ENCODE measurements at places on chromosomes 11 and 22. TPM values are rescaled to one million over a fixed set of nuclear protein-coding genes. Genes with fewer than 3 reads are reported as not detected.

DNA sequence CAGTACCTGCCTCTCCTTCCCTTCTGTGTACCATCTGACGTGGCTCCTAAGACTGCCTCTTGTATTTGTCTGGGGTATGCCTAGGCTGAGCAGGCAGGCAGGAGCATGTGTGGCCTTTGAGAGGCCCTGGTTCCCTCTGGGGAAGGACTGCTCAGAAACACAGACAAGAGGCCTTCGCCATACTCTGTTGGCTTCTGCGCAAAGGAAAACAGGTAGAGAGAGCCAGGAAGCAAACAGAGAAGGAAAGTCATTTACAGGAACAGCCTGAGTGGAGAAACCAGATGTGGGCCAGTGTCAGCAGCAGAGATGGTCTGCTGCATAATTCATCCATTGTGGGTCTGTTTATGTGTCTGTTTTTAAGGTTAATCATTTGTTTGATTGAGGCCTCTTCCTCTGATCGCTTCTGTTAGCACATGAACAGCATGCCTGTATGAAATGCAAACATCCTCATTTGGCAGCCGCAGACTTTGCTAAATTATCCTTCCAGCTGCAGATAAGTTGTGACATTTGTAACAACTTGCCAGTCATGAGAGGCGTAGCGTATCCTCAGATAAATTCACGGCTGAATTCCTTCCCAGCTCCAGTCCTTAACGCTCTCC, 119.4 kb downstream of the GALNT18 start:
- DNase-seq = no peak

DNA sequence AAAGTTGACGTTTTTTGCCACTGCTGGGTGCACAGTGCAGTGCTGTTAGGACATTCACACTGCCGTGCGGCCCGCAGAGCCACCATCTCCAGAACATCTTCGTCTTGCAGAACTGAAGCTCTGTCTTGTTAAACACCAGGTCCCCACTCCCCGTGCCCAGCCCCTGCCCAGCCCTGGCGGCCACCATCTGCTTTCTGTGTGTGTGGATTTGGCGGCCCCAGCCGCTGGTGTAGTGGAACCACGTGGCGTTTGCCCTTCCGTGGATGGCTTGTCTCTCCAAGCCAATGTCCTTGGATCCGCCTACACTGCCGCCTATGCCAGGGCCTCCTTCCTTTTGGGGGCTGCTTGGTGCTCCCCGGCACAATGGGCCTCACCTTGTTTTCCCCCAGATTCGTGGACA, 8.2 kb upstream of the MUC5AC start:
- DNase-seq = no peak

DNA sequence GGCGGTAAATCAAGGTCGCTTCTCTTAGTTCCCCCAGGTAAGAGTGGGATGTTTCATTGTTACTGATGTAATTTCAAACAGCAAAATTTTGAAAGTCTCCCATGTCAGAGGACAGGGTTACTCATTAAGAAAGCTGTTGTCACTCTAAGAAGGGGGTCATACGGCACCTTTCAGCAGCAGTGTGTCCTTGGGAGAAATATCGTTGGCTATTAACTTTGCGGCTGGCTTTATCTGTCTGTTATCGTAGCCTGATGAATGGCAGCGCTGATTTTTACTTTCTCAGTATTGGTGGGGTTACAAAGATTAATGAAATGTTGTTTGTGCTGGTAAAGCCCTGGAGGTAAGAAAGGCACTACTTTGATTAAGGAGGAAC, 27.5 kb upstream of the FBXO3 start:
- DNase-seq = no peak

DNA sequence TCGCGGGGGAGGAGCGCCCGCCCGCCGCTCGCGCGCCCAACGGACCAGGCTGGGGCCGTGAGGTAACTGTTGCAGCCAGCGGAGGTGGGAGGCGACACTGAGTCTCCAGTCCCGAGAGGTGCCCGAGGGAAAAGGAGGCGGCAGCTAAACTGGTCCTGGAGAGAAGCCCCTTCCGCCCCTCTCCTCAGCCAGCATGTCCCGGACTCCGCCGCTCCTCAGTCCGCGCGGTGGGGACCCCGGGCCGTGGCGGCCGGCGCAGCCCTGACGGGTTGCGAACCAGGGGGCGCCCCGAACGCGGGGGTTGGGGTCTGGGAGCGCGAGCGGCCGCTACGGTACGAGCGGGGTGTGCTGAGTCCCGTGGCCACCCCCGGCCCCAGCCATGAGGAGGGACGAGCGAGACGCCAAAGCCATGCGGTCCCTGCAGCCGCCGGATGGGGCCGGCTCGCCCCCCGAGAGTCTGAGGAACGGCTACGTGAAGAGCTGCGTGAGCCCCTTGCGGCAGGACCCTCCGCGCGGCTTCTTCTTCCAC, at the start of gene PDE3B:
Gene PDE3B, plus strand, starts transcription at position 108 of the 529 bp plus-strand sequence. Its CDS starts 272 bp downstream, at position 380.
- no peak for DNase-seq

DNA sequence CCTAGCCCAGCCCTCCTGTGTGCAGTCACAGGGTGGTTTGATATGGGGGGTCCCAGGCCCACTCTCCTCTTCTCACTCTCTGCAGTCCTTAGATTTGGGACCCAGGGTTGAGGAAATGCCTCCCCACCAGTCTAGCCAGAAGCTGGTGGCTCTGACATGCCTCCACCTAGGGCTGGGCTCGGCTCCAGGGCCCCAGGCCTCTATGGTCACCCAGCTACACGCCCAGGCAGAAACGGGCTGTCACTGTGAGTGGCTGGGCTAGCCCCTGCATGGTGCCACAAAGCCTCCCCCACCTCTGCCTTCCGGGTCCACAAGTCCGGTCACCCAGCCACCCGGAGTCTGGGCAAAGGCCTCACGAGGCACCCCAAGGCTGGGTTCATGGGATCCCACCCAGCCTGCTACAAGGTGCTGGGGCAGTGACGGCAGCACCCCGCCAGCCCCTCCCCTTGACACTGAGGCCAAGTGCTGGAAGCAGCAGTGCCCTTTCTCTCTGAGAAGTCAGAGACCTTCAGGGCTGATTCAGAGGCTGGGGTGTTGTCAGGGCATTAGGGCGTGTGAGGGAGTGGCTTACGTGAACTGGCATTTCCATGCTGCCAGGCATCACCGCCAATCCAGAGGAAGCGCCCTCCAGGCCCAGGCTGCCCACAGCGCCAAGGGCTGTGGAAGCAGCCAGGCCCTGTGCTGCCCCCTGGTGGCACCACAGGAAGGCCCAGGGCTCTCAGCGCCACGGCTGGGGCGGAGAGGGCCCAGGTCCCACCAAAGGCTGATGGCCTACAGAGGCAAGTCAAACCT, 638 bp upstream of the PITPNM1 start:
- DNase-seq = peak; percentile 44

DNA sequence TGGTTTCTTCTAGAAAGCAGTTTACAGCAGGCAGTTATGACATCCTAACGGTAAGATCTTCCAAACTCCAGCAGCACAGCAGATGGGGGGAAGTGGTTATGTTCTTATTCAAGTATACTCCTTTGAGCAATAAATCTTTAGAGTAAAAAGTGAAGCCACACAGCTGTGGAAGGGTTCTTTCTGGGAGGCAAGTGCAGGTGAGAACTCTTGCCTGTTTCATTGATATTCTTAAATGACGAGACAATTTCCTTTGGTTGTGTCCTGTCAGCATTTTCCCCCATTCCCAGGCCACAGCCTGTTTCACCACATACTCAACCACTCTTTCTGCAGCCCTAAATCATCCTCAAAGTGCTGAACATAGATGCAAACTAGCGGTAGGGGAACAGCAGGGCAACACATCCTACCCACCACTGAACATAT, 207.3 kb upstream of the MTNR1B start:
- DNase-seq = no peak

GRCh38 chr11:83706566-83706965, 420.4 kb upstream of the CCDC90B start:
- DNase-seq = no peak

DNA sequence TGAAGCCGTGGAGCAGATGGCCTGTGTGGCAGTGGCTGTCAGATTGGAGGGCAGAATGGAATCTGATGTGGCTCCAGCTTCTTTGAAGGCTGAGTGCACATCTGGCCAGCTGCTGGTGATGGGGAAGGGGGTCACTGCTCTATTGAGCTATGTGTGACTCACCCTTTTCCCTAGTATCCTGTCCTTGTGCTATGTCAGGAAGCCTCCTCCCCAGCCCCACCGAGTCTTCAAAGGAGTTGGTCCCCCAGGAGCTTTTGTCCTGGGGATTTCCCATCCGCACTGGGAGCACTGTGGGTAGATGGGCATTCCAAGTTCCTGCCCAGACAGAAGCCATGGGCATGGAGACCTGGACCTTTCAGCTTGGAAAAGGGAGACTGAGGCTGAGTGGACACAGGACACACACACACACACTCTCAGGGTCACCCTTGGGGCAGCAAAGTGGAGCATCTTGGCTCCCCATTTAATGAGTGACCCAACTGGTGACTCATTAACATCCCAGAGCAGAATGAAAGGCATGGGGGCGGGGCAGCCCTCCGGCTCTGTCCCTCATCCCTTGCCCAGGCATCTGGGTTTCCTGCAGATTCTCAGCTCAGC, 3.3 kb downstream of the SERPINH1 start:
- DNase-seq = no peak

GRCh38 chr11:130916910-130917309, 631 bp upstream of the SNX19 start:
- DNase-seq = no peak

DNA sequence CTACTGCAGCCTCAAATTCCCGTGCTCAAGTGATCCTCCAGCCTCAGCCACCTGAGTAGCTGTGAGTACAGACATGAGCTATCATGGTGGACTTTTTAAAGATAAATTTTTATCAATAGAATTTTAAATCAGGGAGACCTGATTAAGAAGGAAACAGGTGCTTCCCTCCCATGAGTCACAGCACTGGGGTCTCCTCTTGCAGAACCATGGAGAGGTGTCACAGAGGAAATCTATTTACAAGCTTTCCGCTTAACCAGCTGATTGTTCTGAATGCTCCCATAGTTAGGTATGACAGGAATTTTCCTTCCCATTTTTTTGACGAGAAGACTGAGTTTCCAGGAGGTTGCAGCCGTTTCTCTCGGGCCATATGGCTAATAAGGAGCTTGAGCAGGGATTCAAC, 516.1 kb downstream of the MIAT start:
- peak; percentile 58 for DNase-seq

- DNase-seq = no peak
Observed at GRCh38 chr11:65206901-65207300, 25.2 kb downstream of the CAPN1 start.

- DNase-seq = no peak
Observed at GRCh38 chr11:133337951-133338418, 194.3 kb downstream of the OPCML start.

DNA sequence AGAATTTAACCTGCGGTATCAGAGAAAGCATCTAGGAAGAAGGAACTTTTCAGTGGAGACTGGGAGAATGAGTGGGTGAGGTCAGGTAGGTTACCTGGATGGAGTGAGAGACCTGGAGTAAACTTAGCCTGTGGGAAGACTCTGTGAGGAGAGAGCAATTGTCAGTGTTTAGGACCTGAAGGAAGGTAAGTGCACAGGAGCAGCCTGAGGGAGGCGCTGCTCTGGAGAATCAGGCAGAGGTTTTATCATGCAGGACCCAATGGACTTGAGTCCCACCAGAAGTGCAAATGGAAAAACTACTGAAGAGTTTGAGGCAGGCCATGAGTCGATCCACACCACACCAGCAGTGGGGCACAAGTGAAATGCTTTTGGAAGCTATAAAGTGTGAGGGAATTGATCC, 10.6 kb upstream of the IFTAP start:
- no peak for DNase-seq

ELMOD1 gene
- total RNA-seq = not detected
